ENCODE measurements at places on chromosomes 7 and 10.

- DNase-seq = no peak
These were observed 206.8 kb upstream of the MTPN start for GRCh38 chr7:136183981-136184380.

- DNase-seq = no peak
These were observed 7.1 kb downstream of the AHR start for GRCh38 chr7:17305387-17306171.

DNA sequence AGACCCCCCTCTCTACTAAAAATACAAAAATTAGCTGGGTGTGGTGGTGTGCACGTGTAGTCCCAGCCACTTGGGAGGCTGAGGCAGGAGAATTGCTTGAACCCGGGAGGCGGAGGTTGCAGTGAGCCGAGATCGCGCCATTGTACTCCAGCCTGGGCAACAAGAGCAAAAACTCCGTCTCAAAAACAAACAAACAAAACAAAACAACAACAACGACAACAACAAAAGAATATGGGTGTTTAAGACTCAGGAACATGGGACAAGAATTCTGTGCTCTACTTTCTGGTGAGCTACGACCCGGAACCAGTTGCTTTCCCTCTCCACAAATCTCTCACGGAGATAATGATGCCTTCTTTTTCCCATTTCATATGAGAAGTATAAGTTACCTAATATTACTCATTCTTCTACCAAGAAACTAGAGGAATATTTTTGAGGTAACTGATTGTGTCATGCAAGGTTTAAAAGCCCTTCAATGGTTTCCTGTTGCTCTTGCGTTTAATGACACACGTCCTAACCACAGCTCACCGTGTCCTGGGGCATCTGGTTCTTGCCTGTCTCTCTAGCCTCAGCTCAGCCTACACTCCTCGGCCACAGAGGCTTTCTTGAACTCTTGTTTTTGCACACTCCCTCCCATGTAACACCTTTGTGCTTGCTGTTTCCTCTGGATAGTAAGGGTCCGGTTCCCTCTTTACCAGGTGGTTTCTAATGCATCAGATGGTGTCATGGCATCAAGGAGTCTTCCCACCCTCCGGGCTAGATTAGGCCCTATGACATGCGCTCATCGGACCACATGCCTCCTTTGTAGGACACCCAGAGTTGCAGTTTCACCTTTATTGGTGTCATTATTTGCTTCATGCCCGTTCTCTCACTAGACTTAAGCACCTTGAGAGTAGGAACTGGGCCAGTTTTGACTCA, 67.5 kb downstream of the PFKFB3 start:
- peak; percentile 50 for DNase-seq

- DNase-seq = no peak
These were observed 1.8 kb upstream of the HOXA11 start for GRCh38 chr7:27186668-27187474.

- no peak for DNase-seq
These were observed 125.1 kb upstream of the RAB11FIP2 start for GRCh38 chr10:118171861-118172260.

GRCh38 chr7:74334030-74334429, 44.8 kb downstream of the CLIP2 start:
- no peak for DNase-seq
